Erythroblast (primary cell): ENCODE measurements at places on chromosomes 6 and 20.

- DNase-seq: no peak
Observed at GRCh38 chr6:107977283-107977682, 19.3 kb upstream of the SEC63 start.

GRCh38 chr6:1615853-1616420, 6.2 kb downstream of the FOXC1 start:
- DNase-seq: no peak

- DNase-seq: no peak
Observed at GRCh38 chr6:69958978-69959377, 92.6 kb downstream of the COL19A1 start.

DNA sequence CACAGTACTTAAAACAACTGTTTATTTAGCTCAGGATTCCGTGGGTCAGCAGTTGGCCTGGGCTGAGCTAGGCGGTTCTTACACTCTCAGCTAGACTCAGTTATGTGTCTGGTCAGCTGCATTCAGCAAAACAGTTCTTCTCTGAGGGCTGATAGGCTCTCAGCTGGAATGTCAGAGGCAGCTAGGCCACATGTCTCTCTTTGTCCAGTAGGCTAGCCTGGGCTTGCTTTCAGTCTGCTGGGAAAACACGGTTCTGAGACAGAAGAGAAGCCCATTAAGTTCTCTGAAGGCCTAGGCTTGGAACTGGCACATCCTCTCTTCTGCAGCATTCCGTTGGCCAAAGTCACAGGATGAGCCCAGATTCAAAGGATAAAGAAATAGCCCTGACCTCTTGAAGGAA, 65.6 kb downstream of the TULP4 start:
- DNase-seq: no peak

- DNase-seq: no peak
Observed at GRCh38 chr6:68108233-68108835, 526.7 kb upstream of the ADGRB3 start.

GRCh38 chr20:52837378-52837777, 134.8 kb upstream of the TSHZ2 start:
- no peak for DNase-seq

DNA sequence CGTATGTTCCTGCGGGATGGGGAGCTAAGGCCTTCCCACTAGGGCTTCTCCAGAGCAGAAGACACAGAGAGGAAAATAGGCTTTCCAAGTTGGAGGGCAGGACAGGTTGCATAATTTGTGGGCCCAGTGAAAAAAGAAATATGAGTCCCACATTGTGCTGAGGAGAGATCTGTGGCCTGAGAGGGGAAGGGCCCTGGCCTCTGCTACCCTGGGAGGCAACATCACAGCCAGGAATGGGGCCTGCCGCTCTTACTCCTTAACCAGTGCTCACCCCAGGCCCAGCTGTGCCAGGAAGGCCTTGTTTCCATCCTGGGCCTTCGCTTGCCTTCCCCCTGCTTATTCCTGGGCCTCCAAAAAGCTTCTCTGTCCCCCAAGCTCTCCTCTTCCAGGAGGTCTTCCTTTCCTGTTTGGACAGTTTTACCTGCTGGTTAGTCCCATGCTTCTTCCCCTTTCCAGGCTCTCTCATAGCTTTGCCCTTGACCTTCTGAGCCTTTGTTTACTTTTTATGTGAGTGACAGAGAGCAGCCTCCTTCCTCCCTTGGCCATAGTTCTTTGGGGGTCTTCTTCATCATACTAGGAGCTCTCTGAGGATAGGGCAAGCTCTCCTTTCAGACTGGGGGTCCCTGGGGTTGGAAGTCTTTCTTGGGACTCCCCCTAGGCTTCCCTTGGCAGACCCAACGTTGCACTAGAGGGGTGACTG, 26.2 kb upstream of the VEGFA start:
- DNase-seq: no peak

DNA sequence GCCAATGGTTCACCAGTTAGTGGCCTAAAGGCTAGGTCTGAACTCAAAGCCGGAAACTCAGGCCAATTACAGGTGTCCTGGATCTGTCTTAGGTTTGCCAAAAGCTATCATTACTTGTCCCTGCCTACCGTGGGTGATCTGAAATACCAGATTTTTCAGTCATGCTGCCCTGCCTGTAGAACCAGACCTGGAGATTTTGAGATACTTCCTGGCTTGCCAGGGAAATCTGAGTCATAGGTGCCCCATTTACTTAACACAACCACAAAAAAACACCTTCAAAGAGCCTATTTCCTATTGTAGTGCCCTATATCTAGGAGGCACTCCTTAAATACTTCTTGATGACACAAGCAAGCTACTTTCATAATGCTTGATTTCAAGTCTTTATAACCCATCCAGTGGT, 13.9 kb upstream of the RANBP9 start:
- DNase-seq: no peak

GRCh38 chr20:59405226-59406200, 105.1 kb downstream of the EDN3 start:
- no peak for DNase-seq

DNA sequence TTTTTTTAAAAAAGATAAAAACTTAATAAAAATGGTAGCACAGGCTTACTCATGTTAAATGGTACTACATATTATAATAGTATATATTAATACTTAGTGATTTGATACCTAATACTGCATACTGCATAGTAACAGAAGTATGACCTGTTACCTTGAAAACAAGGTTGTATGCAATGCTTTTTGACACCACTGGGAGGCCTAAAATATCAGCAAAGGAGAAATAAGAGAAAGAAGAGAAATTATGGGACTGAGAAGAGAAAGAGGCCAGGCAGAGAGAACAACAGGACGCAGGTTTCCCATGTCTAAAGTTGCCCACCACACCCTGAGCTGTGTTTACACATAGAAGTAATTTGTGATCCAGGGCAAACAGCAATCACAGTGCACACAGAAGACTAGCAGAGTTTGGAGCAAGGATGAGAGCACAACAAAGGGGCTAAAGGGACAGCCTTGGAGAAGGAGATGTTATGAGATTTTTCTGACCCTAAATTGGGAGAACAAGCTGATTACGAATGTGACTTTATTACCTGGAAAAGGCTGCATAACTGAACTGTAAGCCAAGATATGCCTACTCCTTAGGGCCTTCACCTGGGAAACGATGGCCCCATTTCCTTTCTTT, 73.2 kb downstream of the ROS1 start:
- DNase-seq: no peak

- DNase-seq: no peak
Observed at GRCh38 chr6:4522453-4522852, 253.8 kb upstream of the CDYL start.
